ENCODE measurements at places on chromosomes 3 and 15.

- no peak for DNase-seq
Measured at GRCh38 chr3:86815880-86816279, 175.1 kb downstream of the VGLL3 start.

- no peak for DNase-seq
Measured at GRCh38 chr15:42931702-42932486, 11.3 kb upstream of the TTBK2 start.

GRCh38 chr3:141058996-141059395 lies 7.8 kb downstream of the SPSB4 start:
- no peak for DNase-seq

- no peak for DNase-seq
Measured at GRCh38 chr3:187759601-187760000, 14.3 kb upstream of the BCL6 start.

- DNase-seq = no peak
Measured at GRCh38 chr15:74867466-74868038, 5.6 kb downstream of the SCAMP2 start.

All from KBM-7 (cell line).